ENCODE measurements at places on chromosomes 16 and 17.

GRCh38 chr17:50149091-50149416 is 1.4 kb downstream of the PPP1R9B start:
- no peak for DNase-seq

GRCh38 chr16:51429041-51429440 is 278.0 kb upstream of the SALL1 start:
- no peak for DNase-seq

GRCh38 chr17:60600490-60601446 is 775 bp downstream of the PPM1D start:
- DNase-seq, result peak; percentile 25

DNA sequence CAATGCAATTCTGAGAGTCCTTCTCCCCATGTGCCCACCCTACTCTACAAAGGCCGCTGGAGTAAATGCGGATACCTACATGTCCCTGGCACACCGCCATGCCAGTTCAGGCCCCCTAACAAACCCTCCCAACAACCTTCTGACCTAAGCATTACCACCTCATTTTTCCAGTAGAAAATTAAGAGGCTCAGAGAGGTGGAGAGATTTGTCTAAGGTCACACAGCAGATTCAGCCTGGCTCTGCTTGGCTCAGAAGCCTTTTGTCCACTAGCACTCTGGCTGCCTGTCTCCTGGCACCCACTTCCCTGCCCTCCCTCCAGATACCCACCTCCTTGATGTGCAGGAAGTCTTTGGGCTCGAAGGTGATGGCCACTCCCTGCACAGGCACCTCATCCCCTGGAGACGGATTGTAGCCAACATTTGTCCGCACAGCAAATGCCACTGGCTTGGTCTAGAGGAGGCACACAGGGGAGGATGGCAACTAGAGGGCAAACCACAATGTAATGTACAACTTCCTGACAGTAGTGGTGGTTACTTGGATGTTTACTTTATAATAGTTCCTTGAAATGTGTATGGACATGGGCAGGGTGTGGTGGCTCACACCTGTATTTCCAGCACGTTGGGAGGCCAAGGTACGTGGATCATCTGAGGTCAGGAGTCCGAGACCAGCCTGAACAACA is 10.2 kb downstream of the CACNB1 start:
- no peak for DNase-seq

DNA sequence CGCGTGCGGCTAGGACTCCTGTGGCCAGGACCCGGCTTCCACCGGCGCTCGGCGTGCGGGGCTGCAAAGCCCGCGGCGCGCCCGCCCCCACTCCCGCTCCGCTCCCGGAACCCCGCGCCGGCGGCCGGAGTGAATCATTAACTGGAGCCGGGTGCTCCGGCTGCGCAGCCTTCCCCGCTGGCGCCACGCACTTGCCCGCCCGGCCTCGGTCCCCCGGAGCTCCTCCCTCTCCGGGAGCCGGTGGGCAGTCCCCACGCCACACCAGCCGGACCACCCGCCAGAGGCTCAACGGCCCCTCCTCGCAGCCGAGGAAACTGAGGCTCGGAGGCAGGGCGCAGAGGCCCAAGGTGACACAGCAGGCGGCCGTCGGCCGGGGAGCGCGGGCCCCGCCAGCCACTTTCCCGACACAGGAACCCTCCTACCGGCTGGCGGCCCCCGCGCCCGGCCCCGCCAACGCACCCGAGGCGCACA is 580 bp downstream of the BCAR1 start:
- no peak for DNase-seq

- DNase-seq, result no peak
Observed at GRCh38 chr17:65434251-65434650, 127.2 kb downstream of the AXIN2 start.

GRCh38 chr17:30337393-30337999 is 3.6 kb upstream of the TMIGD1 start:
- no peak for DNase-seq

GRCh38 chr16:54284931-54285413 is 1.6 kb downstream of the IRX3 start:
- DNase-seq, result no peak

DNA sequence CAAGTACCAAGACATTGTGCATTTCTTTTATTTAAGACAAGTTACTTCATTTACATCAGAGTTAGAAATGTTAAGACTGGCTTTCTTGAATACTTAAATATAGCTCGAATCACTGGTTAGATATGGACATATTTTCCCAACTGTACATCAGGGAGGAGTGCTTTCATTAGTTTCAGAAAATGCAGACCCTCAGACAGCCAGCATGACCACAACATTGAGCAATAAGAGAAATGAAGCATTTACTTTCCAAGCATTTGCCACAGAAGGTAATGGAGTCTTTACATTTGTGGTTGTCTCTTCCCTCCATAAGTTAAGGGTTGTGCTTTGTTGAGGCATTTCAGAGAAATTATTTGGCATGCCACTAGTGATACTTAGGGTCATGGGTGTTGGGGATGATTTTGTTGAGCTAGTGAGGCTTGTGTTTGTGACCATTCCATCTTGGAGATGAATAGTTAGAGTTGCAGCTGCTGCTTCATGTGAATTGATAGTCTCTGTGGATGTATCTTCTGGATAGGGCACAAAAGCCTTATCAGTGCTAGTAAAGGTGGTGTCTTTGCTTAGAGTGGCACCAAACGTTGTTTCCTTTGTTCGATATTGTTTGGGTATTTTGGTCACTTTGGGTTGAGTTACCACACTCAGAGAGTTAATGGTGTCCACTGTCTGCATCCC is 2.1 kb downstream of the OMG start:
- no peak for DNase-seq

DNA sequence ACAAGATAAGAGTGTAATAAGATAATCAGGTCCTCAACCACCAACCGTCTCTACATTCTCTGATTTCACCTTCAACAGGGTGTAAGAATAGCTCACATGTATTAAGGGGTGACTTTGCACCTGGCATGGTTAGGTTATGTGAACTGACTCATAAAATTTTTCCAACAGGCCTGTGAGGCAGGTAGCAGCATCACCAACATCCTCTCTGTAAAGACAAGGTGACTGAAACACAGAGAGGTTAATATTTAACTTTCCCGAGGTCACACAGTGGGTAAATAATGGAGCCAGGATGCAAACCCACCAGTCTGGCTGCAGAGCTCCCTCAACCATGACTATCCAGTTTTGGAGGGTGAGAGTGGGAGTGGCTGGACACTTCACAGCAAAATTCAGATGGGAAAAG is 317.2 kb downstream of the C16orf95 start:
- DNase-seq, result no peak

DNA sequence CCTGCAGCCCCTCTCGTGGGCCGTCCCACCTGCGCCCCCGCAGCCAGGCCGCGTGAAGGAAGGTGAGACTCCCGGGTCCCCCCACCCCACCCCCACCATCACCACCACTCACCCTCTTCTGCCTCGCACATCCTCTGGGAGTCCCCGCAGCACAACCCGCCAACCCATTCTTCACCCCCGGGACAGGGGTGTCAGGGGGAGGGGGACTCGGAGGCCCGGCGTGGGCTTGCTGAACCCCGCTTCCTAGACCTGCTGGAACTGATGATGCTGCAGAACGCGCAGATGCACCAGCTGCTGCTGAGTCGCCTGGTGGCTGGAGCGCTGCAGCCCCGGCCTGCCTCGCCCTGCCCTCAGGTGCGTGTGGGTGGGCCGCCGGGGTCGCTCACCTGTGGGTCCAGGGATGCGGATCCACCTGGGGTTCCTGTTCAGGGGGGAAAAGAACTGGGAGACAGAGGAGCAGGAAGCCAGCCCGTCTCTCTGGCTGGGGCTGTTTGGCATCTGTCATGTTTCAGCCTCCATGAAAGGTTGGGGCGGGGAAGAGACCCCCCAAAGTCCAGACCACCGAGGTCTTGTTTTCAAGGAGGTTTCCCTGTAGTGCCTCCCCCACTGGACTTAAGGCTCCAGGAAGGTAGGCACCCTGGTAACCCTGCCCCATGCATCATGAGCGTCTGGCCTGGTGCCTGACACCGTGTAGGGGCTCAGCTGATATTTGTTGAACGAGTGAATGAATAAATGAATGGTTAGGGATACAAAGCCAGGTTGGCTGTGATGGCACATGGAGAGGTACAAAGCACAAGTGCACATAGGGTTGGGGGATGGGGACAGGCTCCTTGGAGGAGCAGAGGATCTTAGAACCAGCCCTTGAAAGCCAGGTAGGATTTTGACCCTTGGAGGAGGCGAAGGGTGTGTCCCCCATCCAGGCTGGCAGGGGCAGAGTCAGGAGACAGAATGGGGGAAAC is 849 bp downstream of the PRR29 start:
- DNase-seq, result no peak

DNA sequence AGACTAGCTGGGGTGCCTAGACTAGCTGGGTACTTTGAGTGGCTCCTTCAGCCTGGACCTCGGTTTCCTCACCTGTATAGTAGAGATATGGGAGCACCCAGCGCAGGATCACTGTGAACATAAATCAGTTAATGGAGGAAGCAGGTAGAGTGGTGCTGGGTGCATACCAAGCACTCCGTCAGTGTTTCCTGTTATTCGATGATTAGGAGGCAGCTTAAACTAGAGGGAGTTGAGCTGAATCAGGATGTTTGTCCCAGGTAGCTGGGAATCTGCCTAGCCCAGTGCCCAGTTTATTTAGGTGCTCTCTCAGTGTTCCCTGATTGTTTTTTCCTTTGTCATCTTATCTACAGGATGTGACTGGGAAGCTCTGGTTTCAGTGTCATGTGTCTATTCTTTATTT is 8.4 kb upstream of the TMEM235 start:
- no peak for DNase-seq

DNA sequence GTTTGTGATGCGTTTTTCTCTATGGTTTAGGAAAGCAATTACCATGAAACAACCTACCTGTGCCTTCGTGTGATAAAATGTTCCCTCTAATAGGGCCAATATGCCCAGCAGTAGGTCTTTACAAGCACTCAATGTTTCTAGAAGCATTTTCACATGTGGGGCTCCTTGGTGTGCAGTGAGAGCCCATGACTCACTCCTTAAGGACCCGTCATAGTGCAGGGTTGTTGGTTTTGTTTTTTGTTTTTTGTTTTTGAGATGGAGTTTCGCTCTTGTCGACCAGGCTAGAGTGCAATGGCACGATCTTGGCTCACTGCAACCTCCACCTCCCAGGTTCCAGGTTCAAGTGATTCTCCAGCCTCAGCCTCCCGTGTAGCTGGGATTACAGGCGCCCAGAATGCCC is 31.1 kb upstream of the ZFP90 start:
- DNase-seq, result no peak

GRCh38 chr17:37605813-37606505 is 3.3 kb downstream of the SYNRG start:
- DNase-seq, result no peak

- DNase-seq, result no peak
Observed at GRCh38 chr17:13562271-13562800, 39.4 kb downstream of the HS3ST3A1 start.

DNA sequence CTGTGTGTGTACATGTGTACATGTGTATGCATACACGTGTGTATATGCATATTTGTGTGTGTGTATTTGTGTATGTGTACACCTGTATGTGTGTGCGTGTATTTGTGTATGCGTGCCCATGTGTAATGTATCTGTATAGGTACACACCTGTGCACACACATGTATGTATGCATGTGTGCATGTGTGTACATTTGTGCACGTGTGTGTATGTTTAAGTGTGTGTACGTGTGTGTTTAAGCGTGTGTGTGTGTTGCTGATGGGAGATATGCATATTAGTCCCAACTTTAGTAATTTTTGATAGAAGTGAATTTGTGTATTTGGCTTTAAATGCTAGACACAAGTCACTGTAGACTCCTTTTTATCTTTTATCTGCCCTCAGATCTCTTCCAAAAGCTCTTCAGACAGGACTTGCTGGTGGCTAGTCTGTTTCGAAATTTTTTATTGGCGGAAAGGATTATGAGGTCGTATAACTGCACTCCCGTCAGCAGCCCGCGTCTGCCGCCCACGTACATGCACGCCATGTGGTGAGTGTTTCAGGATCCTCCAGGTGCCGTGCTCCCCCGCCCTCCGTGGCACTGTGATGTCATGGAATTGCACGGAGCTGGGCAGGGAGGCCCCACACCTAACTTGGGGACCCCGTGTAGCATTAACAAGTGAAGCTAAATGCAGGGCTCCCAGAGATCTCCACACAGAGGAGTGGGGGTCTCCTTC is 168.8 kb upstream of the CHMP6 start:
- DNase-seq, result no peak
